ENCODE measurements at places on chromosomes 6 and 20. TPM values are rescaled to one million over a fixed set of nuclear protein-coding genes. Genes with fewer than 3 reads are reported as not detected.

GRCh38 chr6:162596676-162597075 lies 130.9 kb downstream of the PRKN start:
- DNase-seq: no peak

GRCh38 chr6:44047179-44047546 lies 80.1 kb downstream of the MRPL14 start:
- no peak for DNase-seq

The KIF13A gene
- total RNA-seq: 61.4 TPM

- DNase-seq: peak; percentile 72
These were observed 8.6 kb downstream of the TPX2 start for GRCh38 chr20:31747640-31748039.
